ENCODE measurements at places on chromosomes 12 and 14.

DNA sequence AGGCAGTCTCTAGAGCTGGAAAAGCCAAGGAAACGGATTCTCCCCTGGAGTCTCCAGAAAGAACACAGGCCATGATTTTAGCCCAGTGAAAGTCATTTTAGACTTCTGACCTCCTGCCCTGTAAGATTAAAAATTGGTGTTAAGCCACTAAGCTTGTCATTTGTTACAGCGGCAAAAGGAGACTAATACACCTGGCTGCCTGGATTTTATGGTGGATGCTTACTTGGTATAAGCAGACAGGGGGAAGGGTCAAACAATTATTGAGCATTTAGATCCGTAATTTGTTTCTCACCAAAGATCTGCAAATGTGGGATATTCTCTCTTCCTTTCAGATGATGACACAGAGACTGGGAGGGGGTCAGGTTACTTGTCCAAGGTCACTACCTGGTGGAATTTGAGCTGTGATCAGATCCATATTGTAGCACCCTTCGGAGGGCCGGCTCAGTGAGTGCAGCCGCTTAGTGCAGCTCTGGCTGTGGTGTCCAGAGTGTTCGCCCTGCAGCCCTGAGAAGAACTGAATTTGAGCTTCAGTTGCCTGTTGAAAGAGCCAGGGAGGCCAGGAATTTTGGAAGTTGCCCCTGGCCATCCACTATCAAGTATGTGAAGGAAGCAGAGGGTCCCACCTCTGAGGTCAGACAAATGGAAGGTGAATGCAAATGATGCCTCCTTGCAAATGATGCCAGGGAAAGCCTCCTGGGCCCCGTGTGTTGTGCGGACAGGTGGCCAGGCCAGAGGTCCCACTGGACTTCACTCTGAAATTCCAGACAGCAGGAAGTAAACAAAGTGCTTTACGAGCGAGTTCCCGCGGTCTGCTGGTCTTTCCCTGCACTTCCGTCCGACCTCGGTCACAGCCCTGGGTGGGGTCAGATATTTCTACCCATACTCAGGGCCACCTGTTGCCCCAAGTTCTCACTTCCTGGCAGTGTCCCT lies 15.1 kb downstream of the GLRX5 start:
- no peaks in the 10 kb centered on the region for H3K27me3 ChIP-seq
- H3K27ac ChIP-seq = no peak overlapping the region
- H3K4me3 ChIP-seq = no peak overlapping the region
- no peak for DNase-seq
- H3K4me1 ChIP-seq = peaks cover 5% of the 10 kb centered on the region

GRCh38 chr12:104627990-104628830 lies 171.5 kb downstream of the CHST11 start:
- H3K27me3 ChIP-seq = no peaks in the 10 kb centered on the region
- H3K4me1 ChIP-seq = peaks cover 18% of the 10 kb centered on the region
- DNase-seq = no peak

DNA sequence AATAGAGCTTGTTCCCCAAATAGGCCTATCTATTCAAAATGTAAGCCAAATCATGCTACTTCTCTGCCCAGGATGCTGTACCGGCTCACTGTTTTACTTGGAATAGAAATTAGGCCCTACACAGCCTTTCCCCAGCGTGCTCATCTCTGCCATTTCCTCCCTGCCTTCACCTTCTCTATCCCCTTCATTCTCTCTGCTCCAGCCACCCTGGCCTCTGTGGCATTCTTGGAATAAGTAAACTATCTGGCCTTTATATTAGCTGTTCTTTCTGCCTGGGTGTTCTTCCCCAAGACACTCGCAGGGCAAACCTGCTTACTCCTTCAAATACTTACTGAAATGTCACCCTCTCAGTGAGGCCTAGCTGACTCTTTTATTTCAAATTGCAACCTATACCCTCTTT lies 30.9 kb upstream of the DYRK2 start:
- H3K36me3 ChIP-seq = no peaks in the 10 kb centered on the region
- DNase-seq = no peak
- H3K4me3 ChIP-seq = no peak overlapping the region

DNA sequence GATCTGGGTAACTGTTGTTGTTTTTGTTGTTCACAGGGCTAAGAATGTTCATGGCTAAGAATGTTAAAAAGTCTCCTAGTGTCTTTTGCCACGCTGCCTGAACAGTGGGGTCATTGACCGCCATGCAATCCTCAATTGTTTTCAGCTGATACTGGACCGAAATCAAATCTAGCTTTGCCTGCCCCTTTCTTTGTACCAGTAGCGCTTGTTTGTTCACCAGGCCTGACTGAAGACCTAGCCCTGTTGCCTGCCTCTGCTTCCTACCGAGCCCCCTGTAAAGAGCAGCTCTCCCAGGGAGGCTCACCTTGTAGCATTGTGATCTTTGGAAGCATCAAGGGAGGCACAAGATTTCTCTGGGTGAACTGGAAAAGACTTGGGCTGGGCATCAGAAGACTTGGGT lies 6.7 kb downstream of the PSEN1 start:
- DNase-seq = no peak
- no peaks in the 10 kb centered on the region for H3K27me3 ChIP-seq
- H3K36me3 ChIP-seq = peaks cover 12% of the 10 kb centered on the region
- H3K4me3 ChIP-seq = no peak overlapping the region
- H3K4me1 ChIP-seq = peaks cover 24% of the 10 kb centered on the region

GRCh38 chr12:21941506-21942376 lies 515 bp upstream of the ABCC9 start:
- no peaks in the 10 kb centered on the region for H3K36me3 ChIP-seq
- peaks cover 58% of the 10 kb centered on the region for H3K27me3 ChIP-seq
- H3K4me3 ChIP-seq = peak overlapping the region; percentile 51
- H3K27ac ChIP-seq = no peak overlapping the region

GRCh38 chr12:13504074-13504473 lies 307.5 kb downstream of the EMP1 start:
- no peaks in the 10 kb centered on the region for H3K4me1 ChIP-seq
- H3K27me3 ChIP-seq = no peaks in the 10 kb centered on the region
- no peak overlapping the region for H3K27ac ChIP-seq

DNA sequence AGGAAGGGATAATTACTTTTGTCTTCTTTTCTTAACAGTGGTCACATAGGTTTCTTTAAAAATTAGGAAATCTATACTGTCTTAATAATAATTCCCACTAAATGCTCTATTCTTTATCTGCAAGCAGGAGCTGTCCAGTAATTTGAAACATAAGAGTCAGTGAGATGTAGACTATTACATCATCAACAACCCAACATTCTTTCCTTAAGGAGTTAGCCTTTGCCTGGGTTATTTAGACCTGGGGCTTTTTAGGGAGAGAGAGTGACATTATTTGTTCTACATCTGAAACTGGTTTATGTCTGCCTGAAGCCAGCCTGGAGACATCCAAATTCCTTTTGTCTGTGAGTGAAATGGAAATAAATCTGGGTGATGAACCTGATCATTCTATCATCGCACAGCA lies 294.4 kb downstream of the TMTC2 start:
- no peaks in the 10 kb centered on the region for H3K27me3 ChIP-seq
- no peaks in the 10 kb centered on the region for H3K4me1 ChIP-seq
- no peaks in the 10 kb centered on the region for H3K36me3 ChIP-seq
- DNase-seq = no peak

DNA sequence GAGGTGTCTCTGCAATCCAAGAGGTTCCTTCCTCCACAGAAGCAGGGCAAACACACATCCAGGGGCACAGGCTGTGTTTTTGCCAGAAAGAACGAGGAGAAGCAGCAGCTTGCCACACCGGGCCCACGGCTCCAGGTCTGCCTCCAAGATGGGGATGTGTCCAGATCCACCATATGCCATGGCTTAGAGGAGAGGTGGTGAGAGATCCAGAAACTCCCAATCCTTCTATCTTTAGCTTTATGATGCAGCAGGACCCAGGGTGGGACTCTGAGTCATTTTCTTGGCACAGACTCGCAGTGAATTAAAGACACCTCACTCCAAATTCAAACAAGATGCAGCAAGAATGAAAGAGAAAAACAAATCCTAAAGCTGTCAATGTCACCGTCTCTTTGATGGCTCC lies 481.4 kb upstream of the TMEM132C start:
- H3K36me3 ChIP-seq = no peaks in the 10 kb centered on the region
- H3K4me1 ChIP-seq = no peaks in the 10 kb centered on the region
- no peak overlapping the region for H3K27ac ChIP-seq
- H3K27me3 ChIP-seq = no peaks in the 10 kb centered on the region
- no peak overlapping the region for H3K4me3 ChIP-seq

GRCh38 chr12:75317784-75318183 lies 12.3 kb downstream of the CAPS2 start:
- no peaks in the 10 kb centered on the region for H3K4me1 ChIP-seq
- H3K36me3 ChIP-seq = no peaks in the 10 kb centered on the region
- peaks cover 21% of the 10 kb centered on the region for H3K27me3 ChIP-seq

GRCh38 chr14:89479802-89480201 lies 62.8 kb upstream of the FOXN3 start:
- no peaks in the 10 kb centered on the region for H3K27me3 ChIP-seq
- peaks cover 11% of the 10 kb centered on the region for H3K4me1 ChIP-seq
- H3K36me3 ChIP-seq = peaks cover 40% of the 10 kb centered on the region
- no peak for DNase-seq

GRCh38 chr14:96592591-96593386 lies 90.6 kb downstream of the PAPOLA start:
- H3K27ac ChIP-seq = peak overlapping the region; percentile 22
- peak; percentile 65 for DNase-seq
- H3K36me3 ChIP-seq = no peaks in the 10 kb centered on the region

GRCh38 chr12:50142993-50143392 lies 24.2 kb downstream of the CERS5 start:
- H3K36me3 ChIP-seq = peaks cover 56% of the 10 kb centered on the region
- H3K4me1 ChIP-seq = peaks cover 12% of the 10 kb centered on the region
- H3K27ac ChIP-seq = no peak overlapping the region
- H3K4me3 ChIP-seq = no peak overlapping the region

DNA sequence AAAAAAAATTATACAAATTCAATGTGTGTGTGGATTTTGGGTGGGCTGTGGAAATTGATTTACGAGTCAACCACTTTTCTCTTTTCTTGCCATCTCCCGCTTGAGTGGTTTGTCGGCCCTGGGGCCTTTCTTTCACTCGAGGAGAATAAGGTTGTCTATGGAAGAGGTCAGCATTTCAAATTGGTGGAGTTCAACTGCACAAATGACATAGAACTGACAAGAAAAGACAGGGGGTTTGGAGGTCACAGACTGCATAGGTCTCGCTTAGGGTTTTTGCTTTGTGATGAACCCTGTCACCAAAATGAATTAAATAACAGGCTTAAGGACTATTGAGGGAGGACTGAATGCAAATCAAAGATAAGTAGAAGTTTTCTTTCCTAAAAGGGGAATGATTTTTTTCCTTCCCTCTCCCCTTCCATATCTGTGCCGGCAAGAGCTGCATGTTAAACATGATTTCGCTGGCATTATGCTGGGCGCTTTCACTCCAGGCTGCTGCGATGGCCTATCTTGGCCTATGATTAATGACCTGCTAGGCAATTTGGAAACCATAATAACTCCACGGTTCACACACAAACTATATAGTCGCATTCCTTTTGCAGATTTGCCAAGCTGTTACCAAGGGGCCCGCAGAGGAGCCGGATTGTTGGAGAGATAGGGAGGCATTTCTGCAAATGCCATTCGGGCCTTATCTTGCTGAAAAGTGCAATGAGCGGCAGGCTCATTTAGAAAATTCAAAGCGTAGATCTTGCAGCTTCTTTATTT lies 20.7 kb downstream of the ASCL1 start:
- no peaks in the 10 kb centered on the region for H3K4me1 ChIP-seq
- DNase-seq = no peak
- peaks cover 5% of the 10 kb centered on the region for H3K27me3 ChIP-seq
- no peak overlapping the region for H3K4me3 ChIP-seq
- no peaks in the 10 kb centered on the region for H3K36me3 ChIP-seq

- peaks cover 16% of the 10 kb centered on the region for H3K4me1 ChIP-seq
- H3K27ac ChIP-seq = no peak overlapping the region
- H3K36me3 ChIP-seq = no peaks in the 10 kb centered on the region
- H3K27me3 ChIP-seq = no peaks in the 10 kb centered on the region
Observed at GRCh38 chr14:38122241-38122640, 85.5 kb upstream of the SSTR1 start.

GRCh38 chr14:91067186-91067585 lies 6.7 kb upstream of the RPS6KA5 start:
- peak overlapping the region; percentile 91 for H3K27ac ChIP-seq
- peak; percentile 23 for DNase-seq
- no peaks in the 10 kb centered on the region for H3K27me3 ChIP-seq
- H3K36me3 ChIP-seq = peaks cover 26% of the 10 kb centered on the region
- H3K4me1 ChIP-seq = peaks cover 55% of the 10 kb centered on the region

DNA sequence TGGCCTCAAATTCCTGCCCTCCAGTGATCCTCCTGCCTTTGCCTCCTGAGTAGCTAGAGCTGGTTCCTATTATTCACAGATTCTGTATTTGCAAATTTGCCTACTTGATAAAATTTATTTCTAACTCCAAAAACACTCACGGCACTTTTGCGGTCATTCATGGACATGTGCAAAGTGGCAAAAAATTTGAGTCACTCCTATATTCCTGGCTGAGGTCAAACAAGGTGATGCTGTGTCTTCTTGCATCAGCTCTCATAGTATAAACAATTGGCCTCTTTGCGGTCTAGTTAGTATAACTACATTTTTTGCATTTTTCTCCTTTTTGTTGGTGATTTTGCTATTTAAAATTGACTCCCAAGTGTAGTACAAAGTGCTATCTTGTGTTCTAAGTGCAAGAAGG lies 24.7 kb downstream of the ATF1 start:
- H3K36me3 ChIP-seq = peaks cover 49% of the 10 kb centered on the region
- no peak for DNase-seq
- H3K27me3 ChIP-seq = no peaks in the 10 kb centered on the region
- H3K4me3 ChIP-seq = no peak overlapping the region

- H3K27me3 ChIP-seq = no peaks in the 10 kb centered on the region
- no peaks in the 10 kb centered on the region for H3K4me1 ChIP-seq
- H3K4me3 ChIP-seq = no peak overlapping the region
Observed at GRCh38 chr12:124238886-124239285, 56.0 kb upstream of the RFLNA start.
